ENCODE measurements at places on chromosomes 5 and 9.

DNA sequence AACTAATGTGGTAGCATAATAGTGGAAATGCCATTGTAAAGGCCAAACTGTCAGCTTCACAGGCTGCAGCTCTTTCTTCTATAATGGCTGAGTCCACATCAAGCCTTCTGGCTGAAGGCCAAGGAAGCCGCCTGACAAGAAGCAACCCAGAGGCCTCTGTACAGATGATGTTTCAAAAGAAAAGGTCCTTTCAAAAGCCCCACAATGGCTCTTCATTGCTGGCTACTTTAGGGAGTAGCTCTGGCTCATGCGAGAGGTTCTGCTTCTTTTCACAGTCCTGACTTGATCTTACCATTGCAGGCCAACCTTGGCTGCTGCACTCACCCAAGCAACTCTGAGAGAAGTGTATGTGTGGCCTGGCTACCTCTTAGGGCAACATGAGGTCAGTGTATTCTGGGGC is 54.5 kb upstream of the EQTN start:
- no peak for DNase-seq

DNA sequence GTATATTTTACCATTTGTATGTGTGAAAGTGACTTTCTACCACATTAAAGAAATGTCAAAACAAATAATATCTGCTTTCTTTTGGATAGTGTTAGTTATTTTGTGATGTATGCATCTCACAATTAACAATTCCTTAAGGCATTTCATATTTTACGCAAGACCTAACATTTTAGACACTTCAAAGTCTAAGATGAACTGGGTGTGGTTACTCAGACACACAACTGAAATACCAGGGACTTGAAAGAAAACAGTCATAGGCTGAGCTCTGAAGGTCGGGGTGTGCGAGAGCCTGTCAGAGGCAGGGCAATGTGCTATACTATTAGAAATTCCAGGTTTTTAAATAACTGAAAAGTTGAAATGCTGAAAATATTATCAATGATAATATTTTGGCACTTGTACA is 44.5 kb upstream of the ZNF622 start:
- DNase-seq, result no peak

- no peak for DNase-seq
These were observed 133.4 kb downstream of the PHF2 start for GRCh38 chr9:93709600-93710369.

DNA sequence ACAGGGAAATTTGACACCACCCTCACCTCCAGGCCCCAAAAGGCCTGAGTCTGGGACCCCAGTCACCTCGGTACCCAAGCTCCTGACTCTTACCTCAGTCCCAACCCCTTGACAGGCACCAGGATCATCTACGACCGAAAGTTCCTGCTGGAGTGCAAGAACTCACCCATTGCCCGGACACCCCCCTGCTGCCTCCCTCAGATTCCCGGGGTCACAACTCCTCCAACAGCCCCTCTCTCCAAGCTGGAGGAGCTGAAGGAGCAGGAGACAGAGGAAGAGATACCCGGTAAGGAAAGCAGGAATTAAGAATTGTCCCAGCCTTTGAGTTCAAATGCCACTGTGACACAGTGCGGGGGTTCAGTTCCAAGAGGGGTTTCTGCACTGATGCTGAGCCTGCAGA is 1.3 kb downstream of the EIF4EBP3 start:
- no peak for DNase-seq

DNA sequence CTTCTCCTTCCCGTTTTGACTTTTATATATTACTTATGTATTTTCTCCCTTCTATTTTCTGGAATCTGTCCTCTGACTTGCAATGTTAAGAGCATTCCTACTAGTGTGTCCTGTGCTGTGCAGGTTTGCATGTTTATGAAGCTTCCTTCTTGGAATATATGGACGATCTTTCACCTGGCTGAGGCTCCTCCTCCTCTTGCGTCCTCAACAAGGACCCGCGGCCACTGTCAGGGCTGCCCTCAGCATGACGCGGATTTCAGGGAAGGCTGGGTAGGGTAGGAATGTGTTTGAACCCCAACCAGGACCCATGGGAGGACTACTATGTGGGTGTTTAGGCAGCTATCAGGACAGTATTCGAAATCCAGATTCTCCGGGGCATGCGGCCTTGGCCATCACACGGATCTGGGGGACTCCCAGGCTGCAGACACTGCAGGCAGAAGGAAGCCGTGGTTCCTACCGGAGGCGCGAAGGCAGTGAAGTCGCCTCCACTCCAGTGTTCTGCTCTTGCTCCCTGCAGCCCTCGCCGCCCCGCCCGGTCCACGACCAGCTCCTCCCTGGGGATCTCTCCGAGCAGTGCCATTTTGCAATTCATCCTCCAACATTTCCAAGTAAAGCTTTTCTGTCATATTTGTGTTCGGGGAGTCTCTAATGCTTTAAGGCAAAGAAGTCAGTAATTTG is 37.0 kb upstream of the OSMR start:
- DNase-seq, result no peak

- no peak for DNase-seq
These were observed 160.7 kb upstream of the PITX1 start for GRCh38 chr5:135194573-135195269.

DNA sequence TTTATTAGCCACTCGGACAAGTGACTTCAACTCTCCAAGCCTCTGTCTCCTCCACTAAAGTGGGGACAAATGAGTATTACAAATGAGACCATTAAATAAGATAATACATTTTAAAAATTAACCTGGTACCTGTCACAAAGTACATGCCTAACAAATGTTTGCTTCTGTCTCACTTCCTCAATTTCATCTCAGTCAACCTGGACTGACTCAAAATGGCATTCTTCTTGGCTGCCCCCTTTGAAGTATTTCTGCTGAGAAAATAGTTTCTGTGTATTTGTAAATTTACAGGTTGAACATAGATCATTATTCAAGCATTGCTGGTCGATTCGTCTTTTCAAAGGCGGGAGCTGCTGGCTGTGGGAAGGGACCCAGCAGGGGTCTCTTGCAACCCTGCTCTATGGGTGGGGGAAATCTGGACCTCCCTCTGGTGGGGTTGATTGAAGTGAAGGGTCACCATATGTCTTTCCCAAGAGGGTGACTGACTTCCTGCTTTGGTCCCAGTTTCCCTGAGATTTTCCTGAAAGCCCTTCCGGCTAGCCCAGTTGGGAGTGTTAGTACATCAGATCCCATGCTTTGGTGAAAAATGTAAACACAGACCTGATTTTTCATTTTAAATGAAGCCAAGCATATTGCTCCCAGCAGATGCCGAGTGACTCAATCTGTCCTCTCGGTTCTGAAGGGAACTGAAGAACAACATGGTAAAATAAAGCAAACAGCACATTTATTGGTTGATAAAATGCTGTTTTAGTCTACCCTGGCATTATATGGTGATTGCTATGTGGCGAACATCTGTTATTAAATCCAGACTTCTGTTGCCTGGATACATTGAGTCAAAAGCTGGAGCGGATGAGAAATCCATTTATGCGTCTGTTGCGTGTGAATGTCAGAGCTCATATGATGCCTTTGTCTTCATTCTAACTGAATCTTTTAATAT is 73.0 kb downstream of the KCNIP1 start:
- DNase-seq, result no peak

GRCh38 chr5:65072850-65073249 is 304.1 kb downstream of the CWC27 start:
- no peak for DNase-seq

DNA sequence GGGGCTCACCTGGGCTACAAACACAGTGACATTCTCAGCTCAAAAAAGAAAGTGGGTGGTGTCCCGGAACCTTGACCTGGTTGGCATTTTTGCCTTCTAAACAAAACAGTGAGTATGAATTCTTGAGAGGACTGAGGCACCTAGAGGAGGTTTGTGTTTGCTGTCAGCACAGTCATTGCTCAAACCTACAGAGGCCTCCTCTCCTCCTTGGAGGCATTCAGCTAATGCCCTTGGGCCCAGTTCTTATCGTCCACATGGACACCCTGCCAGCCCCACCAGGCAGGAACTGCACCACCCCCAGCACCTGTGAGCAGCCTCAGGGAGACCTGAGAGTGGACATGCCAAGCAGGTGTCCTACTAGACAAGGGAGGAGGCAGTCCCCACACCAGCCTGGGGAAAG is 156.7 kb downstream of the SYK start:
- no peak for DNase-seq

DNA sequence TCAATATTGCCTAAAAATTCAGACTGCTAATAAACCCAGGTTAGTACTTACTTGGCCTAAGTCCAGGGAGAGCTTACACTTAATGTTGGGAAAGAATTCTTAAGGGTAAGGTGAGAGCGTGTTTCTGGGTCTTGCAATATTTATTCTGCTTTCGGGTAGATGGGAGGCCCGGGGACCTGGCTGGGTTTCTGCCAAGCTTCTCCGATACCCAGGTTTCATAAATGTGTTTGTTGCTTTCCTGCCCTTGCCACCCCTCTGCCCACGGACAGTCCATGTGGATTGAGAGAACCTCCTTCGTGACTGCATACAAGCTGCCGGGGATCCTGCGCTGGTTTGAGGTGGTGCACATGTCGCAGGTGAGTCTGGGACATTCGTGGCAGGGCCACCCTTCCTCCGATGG is 48.4 kb upstream of the FOXI1 start:
- no peak for DNase-seq

DNA sequence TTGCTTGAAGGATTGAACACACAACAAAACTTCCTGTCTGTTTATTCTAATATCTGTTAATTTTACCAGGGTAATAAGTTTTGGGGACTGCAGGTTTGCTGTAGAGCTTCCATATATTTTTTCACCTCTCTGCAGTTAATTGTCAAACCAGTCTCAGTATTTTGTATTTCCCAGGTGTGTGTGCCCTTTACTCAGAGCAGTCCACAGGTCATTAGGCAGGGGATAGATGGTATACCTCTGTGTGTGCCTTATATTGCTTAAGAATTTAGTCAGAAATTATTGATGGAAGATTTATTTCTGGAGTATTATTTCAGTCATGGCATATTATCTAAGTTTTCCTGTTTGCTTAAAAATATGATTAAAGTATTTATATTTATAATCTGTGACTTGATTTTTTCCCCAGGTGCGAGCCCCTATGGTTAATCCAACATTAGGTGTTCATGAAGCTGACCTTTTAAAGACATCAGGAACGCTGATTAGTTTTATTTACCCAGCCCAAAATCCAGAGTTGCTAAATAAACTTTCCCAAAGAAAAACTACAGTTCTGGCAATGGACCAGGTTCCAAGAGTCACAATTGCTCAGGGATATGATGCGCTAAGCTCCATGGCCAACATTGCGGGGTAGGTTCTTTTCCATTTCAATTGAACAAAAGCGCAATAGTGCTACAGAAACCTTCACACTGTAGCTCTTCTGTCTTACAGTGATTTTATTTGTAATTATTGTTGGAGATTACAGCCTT is 12.6 kb downstream of the NNT start:
- no peak for DNase-seq

DNA sequence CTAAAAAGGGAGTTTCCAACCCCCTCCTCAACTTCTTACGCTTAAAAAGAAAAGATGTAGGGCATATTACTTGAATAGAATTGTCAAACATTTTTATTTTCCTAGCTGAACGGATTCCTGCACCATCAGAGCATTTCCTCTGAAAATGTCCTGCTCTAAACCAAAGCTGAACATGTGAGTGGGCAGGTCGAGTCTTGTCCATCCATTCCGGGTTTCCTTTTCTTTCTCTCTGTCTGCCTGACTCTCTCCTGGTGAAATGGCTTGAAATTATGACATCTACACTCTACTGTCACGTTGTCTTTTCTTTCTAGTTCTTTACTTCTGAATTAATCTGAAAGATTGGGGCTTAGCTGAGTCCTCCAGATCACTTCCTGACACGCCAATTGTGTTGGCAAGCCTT is 39.2 kb upstream of the PTPN3 start:
- DNase-seq, result no peak

- no peak for DNase-seq
These were observed 112.8 kb downstream of the C9orf152 start for GRCh38 chr9:110095161-110095595.

DNA sequence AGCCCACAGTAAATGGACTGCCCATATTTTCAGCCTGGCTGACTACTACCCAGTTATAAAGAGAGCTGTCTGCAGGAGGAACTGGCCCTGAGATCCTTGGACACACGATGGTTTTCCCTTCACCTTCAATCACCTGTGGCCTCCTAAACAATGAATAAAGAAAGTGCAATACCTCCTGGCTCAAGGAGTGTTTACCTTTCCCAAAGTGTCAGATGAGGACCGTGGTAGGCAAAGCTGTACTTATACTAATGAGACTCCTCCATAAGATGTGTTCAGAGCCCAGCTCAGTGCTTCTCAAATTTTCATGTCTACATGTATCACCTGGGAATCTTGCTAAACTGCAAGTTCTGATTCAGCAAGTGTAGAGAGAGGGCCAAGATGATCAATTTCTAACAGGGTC is 284.5 kb upstream of the VLDLR start:
- DNase-seq, result no peak

DNA sequence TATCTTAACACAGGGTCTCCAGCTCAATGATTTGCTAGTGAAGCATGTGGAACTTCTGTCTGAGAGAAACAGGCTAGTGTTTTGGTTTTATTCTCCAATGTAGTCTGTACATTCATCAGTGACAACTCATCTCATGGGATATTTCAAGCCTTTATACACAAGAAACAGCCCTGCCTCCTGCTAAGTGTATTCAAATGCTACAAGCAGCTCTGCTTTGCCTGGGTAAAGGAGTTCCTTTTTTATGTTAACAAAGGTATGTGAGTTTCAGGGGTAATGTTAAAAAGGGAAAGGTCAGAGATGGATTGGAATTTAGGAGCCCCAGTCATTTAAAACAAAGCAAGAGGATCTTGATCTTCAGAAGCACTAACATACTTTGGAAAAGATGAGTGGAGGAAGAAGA is 498.7 kb downstream of the ISL1 start:
- DNase-seq, result no peak

DNA sequence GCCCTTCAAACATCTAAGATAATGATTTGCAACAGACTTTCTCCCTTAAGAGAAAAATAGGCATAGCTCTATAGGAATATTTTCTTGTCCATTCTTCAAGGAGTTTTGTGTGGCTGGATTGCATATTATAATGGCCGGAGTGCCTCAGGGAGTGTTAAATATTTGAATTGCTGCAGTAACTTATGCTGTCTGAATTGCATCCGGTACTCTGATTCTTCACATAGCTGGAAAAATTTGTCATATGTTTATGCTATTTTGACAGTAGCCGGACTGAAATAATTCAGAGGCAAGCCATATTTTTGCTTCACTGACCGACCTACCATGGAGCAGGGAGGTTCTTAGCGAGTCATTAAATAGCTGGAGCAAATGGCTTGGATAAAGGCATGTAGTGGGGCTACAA is 621.0 kb downstream of the ACTL7B start:
- no peak for DNase-seq

GRCh38 chr9:124632077-124632621 is 125.0 kb upstream of the NR5A1 start:
- DNase-seq, result no peak

GRCh38 chr5:128551476-128551875 is 13.4 kb upstream of the FBN2 start:
- no peak for DNase-seq

- DNase-seq, result no peak
These were observed 2252.4 kb downstream of the MAT2B start for GRCh38 chr5:165757791-165758190.

Data from GM19239 (cell line).